ENCODE measurements at places on chromosomes 6 and 20.

GRCh38 chr20:4901031-4901818 lies 100.1 kb downstream of the SLC23A2 start:
- DNase-seq: no peak

DNA sequence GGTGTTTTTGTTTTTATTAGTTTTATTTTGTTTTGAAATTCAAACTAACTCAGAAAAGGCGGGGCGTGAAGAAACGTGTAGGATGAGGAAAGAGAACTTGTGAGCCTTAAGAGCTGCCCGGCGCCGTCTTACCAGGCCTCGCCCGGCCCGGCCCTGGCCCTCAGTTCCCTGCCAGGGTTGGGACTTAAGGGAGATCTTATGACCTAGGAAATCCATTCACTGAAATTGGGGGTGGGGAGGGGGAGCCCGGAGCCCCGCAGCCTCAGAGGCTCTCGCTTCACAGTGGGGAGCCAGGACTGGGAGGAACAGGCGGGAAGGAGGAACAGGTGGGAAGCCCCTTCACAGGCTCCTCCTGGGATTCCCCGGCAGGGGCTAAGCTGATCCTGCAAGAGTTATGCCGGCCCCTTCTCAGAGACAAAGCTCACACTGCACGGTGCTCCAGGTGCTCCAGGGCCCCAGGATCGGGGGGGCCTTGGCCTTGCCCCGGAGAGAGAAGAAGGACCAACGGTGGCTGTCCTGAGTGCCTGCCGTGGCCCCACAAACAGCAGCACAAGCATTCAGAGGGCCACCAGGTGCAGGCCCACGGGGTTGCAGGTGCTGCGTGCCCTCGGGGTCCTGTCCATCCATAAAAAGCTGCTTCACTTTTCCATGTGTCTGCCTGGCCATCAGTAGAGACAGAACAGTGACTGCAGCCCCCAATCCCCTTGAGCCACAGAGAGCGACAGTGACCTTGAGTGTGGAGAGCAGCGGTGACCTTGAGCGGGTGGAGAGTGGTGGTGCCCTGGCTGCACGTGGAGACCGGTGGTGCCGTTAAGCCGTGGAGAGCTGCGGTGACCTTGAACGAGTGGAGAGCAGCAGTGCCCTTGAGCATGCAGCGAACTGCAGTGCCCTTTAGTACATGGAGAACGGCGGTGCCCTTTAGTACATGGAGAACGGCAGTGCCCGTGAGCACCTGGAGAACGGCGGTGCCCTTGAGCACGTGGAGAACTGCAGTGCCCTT lies 152.7 kb downstream of the DLL1 start:
- no peak for DNase-seq

DNA sequence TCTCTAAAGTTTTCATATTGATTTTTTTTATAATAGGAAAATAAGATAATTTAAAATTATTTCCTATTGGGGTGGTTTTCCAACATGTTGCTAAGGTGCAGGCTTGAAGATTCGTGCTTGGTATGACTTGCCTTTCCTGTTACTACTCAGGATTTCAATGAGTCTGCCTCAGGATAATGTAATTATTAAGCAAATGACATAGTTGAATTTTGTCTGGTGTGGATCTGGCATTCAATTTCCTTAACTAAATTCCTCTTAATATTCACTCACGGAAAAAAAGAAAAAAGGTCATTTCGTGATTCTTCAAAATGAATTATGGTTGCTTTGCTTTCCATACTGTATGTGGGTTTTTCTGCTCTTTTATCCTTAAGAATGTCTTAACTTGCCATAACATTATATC lies 9.3 kb upstream of the FILIP1 start:
- DNase-seq: no peak

DNA sequence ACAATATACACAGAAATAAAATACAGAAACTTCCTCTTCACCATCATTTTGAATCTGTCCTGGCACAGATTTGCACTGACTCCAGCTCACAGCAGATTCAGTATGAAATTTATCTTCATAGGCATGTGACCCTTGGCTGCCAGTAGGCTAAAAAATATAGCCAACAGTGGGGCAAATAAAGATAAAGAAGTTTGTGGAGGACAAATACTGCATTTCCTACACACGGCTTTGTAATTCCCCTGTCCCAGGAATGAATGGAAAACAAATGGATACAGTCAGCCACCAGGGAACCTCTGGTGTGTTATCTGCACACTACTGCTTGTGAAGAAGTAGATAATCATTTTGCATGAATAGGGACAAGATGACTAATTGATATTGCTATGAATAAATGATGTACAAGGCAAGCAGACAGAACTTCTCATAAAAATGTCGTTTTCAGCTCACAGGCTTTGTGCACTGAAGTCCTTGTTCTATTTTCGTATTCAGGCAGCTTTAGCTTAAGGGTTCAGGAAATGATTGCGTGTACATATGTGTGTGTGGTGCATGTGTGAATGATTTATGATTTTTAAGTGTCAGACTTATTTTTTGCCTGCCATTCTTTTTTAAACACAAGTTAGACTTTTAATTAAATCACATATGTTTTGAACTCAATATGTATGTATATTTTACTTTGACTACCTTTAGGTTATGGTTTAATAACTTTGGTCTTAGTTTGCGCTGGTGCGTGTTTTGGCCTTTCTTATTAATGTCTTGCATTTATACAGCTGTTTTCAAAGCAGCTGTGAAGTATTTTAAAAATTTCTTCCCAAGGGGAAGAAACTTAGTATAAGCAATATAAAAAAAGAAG lies 543.8 kb upstream of the JAG1 start:
- no peak for DNase-seq

DNA sequence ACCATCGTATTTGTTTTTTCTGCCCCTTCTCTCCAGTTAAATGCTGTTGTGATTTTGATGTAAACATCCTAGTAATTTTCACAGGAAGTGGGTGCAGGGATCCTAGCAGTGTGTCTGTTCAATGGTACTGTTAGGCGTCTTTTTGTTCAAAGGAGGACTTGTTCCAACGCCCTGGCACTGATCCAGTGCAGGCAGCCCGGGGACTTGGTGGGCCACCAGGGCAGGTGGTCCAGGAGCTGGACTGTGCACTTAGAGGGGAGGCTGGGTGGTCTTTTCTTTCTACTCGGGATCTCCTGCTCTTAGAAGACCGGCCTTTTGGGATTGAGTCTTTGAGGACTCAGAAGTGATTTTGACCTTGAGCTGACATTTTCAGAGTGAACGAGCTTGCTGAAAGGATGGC lies 41.1 kb upstream of the NKX2-2 start:
- DNase-seq: no peak

DNA sequence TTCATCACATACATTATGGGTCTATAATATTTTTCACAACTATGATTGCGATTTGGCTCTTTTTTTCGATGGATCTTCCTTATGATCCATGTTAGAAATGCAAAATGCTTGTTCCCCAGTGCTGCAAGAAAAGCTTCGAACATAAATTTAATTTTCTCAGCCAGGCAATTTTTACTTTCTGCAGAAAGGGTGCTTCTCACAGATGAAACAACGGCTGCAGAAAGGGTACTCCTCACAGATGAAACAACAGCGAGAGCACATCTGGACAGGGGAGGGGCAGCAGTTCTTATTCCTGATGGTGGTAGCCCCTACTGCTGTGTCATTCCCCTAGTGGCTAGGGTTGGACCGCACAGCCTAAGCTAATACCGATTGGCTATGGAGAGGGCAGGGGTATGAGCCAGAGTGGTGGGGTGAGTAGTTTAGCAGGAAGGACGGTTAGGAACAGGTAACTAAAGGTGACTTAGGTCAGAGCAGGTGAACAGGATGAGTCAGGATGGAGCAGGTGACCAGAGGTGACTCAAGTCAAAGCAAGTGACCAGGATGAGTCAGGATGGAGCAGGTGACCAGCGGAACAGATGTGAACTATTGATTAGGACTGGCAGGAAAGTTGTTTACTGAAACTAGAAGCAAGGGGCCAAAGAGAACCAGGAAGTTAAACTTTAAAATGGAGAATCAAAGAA lies 13.4 kb upstream of the TREML4 start:
- no peak for DNase-seq

- DNase-seq: no peak
Measured at GRCh38 chr20:44471481-44471882, 4.2 kb upstream of the TTPAL start.

Data from frontal cortex (tissue), 4 donors.